ENCODE measurements at places on chromosomes 2 and 18.

DNA sequence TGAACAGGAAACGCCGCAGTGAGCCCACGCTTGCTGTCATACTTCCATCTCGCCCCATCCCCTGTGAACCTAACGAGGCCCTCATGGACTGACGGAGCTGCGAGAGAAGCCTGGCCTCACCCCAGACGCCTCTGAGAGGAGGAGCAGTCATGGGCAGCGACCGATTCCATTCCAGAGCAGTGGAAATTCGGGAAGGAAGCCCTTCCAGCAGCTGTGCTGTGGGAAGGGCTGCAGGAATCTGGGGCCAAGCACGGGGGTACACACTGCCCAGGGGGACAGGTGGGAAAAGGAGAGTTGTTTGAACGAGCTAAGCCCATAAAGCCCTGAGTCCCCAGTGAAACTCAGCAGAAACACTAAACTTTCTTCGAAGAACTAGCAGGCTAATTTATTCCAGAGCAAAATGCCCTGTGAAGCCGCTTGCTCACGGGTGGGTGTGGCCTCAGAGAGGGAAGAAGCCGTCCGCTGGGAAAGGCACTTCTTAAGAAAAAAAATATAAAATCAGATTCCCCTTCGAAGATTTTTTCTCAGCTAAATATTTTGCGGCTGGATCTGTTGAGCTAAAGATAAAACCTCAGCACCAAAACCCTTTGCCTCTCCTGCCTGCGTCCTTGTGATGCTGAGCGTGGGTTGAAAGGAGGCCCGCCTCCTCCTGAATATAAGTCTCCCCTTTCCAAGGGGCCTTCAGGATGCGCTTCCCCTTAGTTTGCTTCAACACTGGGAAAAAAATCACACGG, 38.2 kb downstream of the ANKMY1 start:
- DNase-seq: no peak

DNA sequence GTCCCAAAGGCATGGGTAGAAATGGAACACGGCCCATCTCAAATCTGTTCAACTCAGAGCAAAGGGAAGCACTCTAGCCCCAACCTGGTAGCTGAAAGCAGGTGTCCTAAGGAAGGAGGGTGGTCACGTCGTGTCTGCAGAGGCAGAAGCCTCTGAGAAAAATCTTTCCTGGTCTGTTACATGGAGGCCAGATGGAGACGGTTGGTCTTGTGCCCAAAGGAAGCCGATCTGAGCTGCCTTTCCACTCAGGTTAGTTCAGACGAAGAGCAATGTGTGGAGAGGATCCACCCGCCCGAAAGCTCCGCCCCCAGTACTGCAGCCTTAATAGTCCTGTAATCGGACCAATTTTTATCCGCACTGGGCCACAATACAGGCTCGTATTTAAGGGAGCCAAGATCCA, 54.9 kb upstream of the AMMECR1L start:
- DNase-seq: no peak

- DNase-seq: no peak
Measured at GRCh38 chr2:16127276-16127940, 187.1 kb downstream of the MYCN start.

- DNase-seq: no peak
Measured at GRCh38 chr18:32742579-32742978, 30.2 kb downstream of the KLHL14 start.

DNA sequence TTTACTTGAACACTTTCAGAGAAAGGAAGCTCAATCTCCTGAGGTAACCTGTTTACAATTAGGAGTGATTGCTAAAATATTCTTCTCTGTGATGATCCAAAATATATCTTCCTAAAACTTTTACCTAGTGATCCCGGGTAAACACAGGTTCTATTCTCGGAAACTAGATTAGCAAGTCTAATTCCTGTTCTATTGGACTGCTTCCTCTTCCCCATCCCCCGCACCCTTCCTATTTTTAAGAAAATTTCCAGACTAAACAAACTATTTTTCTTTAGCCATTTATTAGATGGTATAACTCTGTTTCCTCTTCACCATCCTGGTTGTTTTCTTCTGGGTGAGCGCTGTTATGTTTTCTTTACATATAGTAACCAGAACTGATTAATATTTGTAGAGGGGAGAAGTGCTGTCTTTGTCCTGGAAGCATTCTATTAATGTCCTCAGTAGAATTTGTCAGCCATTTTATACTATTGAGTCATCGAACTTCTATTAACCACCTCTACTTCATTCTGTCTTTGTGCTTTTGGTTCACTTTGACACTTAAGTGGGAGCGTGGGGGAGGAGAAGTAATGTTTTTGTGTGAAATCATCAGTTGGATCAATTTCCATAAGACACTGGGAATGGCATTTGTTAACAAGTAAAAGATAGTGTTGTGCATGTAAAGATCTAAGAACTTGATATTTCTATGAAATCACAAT, 31.8 kb downstream of the CREB1 start:
- DNase-seq: no peak

GRCh38 chr2:16125614-16126516, 185.5 kb downstream of the MYCN start:
- DNase-seq: no peak

- no peak for DNase-seq
Measured at GRCh38 chr2:147224070-147224469, 620.8 kb upstream of the ACVR2A start.

GRCh38 chr2:45029215-45029614, 20.0 kb upstream of the SIX2 start:
- DNase-seq: no peak

- no peak for DNase-seq
Measured at GRCh38 chr2:231124838-231125568, at the start of gene HTR2B. HTR2B (minus strand) TSS chr2:231125042; CDS start chr2:231123764, 1,278 bp downstream.

DNA sequence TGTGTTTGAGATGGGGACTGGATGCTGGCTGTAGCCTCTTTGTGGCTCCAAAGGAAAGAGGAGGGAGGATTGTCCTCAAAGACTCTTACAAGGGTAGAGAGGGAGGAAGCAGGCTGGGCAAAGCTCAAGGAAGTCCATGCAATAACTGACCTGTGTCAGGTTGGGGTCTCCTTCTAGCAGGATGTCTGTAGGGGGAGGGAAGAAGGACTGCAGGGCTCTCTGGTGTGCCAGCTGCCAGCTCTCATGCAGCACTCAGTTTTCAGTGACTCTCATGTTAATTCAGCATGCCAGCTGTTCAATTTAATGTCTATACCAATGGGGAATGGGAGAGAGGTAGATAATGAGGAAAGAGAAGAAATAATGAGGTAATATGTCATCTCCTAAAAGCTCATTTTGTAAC, 85.3 kb upstream of the RANBP2 start:
- no peak for DNase-seq

DNA sequence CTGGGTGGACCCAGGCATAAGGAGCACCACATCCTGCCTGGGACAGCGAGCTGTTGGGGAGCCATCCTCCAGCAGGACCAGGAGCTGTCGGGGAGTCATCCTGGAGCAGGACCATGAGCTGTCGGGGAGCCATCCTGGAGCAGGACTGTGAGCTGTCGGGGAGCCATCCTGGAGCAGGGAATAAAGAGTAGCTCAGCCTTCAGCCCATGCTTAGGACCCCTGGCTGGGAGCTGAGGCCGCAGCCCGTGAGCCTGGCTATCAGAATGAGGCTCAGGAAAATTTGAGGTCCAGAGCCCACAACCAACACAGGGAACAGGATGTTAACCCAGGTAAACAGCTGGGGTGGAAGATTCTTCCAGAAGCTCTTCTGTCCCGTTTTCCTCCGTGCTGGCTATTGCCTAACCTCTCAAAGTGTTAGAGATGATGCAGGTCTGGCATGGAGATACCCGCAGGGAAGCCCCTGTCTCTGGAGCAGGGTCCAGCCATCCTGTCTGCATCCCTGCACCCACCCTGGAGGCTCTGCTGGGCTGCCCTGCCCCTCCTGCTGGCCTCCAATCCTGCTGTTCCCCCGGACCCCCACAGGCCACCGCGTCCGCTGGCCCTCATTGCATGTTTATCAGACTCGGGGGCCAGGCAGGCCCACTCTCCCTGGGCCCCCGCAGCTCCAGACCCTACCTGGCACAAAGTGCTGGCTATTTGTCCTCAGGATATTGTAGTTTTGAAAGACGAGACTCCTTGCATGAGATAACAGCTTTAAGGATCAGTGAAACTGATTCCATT, 243.5 kb upstream of the MYT1L start:
- no peak for DNase-seq

DNA sequence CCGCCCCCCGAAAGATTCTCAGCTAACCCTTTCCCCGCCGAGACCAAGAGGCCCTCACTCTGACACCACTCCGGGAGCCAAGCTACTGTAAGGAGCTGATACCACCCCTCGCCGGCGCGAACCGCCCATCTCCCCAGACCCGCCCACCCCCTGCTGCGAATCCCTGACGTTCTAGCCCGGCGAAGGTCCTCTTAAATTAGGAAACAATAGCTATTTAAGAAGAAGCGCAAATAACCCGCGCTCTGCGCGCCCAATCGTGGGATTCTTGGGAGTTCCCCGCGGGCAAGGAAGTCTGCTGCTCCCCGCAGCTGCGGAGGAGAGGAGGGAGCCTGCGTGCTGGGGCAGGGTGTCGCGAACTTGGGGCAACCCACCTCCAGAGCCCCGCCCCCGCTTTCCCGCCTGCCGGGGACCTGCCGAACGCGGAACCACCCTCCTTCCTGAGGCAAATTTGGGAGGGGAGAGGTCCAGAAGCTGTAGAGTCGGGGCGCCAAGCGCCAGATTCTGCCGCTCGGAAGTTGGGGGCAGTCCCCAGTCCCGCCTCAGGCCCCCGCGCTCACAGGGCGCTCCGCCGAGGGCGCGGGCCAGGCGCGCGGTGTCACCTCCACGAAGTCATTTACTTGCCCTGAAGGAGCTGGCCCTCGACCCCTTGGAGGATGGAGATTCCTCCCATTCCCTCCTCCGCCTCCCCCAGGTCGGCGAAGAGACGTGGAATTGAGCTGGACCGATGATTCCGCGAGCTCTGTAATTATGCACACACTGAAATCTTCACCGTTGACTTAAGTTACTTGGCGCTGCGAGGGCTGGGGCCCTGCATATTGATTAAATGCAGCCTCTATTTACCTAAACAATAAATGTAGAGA, 8.4 kb upstream of the SP9 start:
- no peak for DNase-seq
